ENCODE measurements at places on chromosomes 7 and 10.

GRCh38 chr10:55500931-55501559 is 700.0 kb upstream of the PCDH15 start:
- no peak for DNase-seq

- DNase-seq: no peak
These were observed 514.8 kb upstream of the ADARB2 start for GRCh38 chr10:2252096-2252495.

DNA sequence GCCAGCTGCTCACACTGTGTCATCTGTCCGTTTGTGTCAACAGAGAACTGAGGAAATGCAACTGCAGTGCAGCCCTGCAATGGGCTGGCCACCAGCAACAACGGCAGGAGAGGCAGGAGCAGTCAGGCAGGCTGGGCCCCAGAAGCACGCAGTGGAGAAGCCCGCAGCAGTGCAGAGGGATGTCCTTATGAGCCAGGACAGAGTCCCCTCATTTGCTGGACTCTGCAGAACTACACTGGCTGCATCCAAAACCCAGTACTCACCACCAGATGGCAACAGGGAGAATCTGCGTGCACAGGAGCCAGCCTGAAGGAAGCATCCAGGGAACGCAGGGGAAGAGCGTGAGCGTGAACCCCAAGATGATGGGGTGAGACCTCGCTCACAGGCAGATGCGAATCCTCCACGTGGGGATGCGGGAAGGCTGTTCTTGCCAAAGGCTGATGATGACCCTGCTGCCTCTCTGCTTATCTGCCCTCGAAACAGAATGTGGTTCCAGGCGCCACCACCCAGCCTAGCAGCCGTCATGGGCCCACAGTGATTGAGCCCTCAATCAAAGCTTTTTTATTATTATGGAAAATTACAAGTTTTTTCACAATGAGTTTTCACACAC is 232.1 kb downstream of the PTPRN2 start:
- DNase-seq: no peak

DNA sequence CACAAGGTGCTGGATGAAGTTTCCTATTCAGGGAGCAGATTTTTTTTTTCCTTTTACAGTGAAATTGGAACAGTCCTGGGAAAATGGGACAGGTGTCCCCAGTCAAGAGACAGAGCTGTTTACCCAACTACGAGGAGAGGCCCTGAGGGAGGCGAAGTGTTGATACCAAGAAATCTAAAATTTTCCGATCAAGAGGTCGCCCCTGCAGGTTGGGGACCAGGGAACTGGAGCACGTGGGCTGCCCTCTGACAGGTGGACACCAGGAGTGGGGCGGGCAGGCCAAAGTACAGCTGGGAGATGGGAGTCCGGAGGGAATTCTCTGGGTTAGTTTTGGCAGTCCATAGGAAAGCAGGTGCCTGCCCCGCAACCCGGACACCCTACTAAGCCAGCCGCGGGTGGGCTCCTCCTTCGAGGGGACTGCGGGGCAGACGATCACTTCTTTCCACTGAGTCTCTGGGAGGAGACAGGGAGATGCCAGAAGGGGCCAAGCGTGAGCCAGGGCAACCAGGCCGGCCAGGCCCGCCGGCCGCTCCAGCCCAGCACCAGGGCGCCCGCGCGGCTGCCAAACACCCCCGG is 965 bp upstream of the CAMK1D start:
- DNase-seq: no peak

- no peak for DNase-seq
These were observed 3.1 kb upstream of the PAPSS2 start for GRCh38 chr10:87656431-87657072.

DNA sequence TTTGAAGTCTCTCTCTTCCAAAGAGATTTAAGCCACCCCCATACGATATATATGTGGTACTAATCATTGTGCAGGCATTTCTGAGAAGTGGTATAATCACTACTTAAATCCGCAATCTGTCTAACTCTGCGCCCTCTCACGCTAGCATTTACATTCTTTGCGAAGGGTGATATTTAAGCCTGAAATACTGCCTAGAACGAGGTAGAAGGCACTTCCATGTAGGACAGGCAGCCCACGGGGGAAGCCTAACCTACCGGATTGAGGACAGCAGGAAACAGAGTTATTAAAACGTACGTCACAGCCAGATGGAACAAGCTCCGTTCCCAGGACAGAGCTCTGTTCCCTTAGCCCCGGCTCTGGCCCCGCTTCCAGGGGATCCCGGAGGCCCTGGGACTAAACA is 59.3 kb upstream of the ECHDC3 start:
- DNase-seq: no peak

GRCh38 chr10:90167174-90168064 is 466.0 kb downstream of the KIF20B start:
- no peak for DNase-seq
